Fibroblast of the aortic adventitia (primary cell): ENCODE measurements at places on chromosomes 2 and 18. TPM values are rescaled to one million over a fixed set of nuclear protein-coding genes. Genes with fewer than 3 reads are reported as not detected.

Gene RFTN2
- total RNA-seq, result 6.4 and 16.4 TPM in 2 replicates

Gene FSHR
- total RNA-seq, result not detected in 2 replicates

GRCh38 chr2:176653479-176654443, 384.5 kb downstream of the MTX2 start:
- DNase-seq, result peak; percentile 62

DNA sequence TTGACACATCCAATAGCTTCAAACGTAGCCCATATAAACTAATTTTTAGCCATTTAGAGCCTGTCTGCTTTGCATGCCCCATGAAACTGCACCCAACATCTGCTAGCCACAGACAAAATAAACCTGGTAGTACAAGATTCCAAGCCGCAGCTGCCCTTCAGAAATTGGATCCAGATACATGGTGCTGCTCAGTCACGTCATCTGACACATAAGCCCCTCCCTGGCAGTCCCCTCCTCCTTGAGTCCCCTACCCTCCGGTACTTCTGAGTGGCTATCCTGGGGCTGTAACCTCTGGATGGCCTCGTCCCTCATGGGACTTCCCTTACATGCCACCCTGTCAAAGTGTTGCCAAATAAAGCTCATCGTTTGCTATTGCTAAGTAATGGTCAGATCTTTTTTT, 33.8 kb downstream of the PROC start:
- no peak for DNase-seq
